Right lobe of liver (tissue), 6 donors: ENCODE measurements at places on chromosomes 3 and 15.

- no peak overlapping the region for H3K27ac ChIP-seq
- no peak for DNase-seq
- no peaks in the 10 kb centered on the region for H3K27me3 ChIP-seq
- H3K4me1 ChIP-seq: no peaks in the 10 kb centered on the region
- no peaks in the 10 kb centered on the region for H3K36me3 ChIP-seq
Measured at GRCh38 chr3:134441321-134441720, 44.5 kb downstream of the ANAPC13 start.

DNA sequence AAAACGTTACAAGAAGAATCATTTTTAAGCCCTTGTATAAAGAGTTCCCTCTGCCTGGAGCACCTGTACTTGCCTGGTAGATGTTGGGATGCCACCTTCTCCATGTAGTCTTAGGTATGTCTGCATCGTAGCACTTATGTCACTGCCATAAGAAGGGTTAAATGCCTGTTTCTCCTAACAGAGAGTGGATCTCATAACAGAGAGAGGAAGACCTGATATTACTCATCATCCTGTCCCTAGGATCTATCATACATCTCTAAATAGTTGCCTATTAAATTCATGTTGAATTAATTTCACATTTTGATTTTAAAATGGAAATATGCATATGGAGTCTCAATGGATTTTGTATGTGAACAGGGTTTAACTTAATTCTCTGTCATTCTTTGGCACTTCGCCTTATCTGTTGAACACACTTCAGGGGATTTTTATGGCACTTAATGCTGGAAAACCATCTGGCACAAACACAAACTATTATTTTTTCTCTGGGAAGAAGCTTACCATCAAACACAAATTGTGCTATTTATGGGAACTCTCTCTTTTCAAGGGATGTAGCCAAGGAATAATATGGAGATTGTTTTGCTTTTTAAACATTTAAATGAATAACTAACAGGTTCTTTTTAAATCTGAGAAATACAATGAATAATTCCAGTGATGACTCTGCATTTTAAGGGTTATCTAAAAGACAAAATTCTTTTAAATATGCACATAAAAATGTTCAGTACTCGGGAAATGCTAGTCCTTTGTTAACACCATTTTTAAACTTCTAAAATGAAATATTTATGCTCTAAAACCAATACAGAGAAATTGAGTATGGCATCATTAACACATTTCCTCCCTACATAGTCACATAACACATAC, 230.7 kb downstream of the ZNF385D start:
- H3K27ac ChIP-seq: no peak overlapping the region
- H3K27me3 ChIP-seq: no peaks in the 10 kb centered on the region
- DNase-seq: no peak
- H3K4me3 ChIP-seq: no peak overlapping the region

GRCh38 chr3:103705641-103706040, 1270.8 kb downstream of the ZPLD1 start:
- no peak for DNase-seq
- H3K27ac ChIP-seq: no peak overlapping the region
- no peak overlapping the region for H3K4me3 ChIP-seq

DNA sequence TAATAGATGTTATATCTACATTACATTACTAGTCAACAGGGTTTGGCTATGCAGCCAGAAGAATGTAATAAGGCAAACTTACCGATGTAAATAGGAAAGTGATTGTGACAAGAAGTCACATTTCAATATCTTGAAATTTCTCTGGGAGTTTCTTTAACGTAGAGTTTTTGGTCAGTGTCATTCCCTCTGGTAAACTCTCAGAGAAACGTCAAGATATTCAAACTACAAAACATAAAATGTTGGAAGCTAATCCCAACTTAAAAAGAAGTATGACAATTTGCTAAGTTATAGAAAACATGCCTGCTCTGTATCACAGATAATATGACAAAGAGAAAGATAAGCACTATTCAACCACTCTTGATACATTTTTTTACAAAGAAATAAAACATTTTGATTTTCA, 111.2 kb upstream of the PRICKLE2 start:
- no peak overlapping the region for H3K27ac ChIP-seq
- H3K27me3 ChIP-seq: no peaks in the 10 kb centered on the region
- H3K36me3 ChIP-seq: no peaks in the 10 kb centered on the region
- no peak overlapping the region for H3K4me3 ChIP-seq
- DNase-seq: no peak

DNA sequence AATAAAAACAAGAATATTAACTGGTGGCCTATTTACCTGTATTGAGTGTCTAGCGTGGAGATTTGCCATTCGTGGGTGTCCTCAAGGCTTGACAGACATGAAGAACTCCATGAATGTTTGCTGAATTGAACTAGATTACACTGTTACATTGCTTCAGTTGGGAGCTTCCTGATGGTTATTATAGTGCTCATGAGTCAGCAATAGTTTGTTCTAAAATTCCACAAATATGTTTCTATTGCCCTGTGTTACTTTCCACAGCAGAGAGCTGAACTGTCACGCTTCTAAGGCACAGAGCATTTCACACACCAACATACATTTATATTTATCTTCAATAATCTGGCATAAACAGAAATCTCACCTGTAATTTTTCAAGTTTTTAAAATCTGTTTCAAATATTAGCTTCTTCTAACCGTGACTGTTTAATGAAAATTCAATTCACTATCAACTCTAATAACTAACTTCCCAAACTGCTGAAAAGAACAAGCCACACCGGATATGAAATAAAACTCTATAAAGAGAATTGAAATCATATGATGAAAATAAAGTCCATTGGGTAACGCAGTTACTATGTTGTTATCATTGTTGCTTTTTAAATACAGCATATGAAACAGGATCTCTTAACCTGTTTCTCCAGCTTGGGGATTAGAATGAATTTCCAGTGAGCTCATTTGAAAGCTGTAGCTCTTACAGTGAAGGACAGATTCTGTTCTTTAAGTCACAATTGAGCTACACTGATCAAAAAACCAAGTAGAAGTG, 61.2 kb upstream of the MCF2L2 start:
- H3K4me1 ChIP-seq: no peaks in the 10 kb centered on the region
- no peak for DNase-seq
- H3K36me3 ChIP-seq: no peaks in the 10 kb centered on the region
- H3K27ac ChIP-seq: no peak overlapping the region

DNA sequence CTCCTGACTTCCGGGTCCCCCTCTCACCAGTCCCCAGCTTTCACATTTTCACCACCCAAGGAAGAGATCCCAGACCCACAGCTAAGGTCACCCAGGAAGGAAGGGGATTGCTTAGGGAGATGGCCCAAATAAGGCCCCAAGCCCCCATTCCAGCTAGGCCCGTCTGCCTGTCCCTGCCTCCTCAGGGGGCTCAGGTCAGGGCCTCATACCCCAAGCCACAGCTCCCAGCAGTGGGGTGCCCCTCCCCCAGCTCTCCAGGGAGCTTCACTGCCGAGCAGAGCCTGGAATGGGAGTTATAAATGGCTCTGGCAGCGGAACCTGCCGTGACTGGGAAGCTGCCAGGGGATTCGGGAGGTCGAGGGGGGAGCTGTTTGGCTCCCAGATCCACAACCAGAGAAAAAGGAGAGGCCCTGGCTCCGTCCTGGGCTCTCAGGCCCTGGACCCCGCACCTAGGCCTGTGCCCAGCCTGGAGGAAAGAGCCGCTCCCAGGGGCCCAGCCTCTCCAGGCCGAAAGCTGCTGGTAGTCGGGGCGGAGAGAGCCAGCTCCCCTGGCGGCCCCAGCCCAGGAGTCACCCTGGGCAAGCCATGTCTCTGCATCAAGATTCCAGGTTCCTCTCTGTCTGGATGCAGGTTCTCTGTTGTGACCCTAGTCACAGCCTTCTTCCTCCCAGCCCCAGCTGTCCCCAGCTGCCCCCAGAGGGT, 550 bp downstream of the CCDC9B start:
- no peaks in the 10 kb centered on the region for H3K36me3 ChIP-seq
- H3K27ac ChIP-seq: peak overlapping the region; percentile 51
- no peaks in the 10 kb centered on the region for H3K27me3 ChIP-seq
- H3K4me1 ChIP-seq: no peaks in the 10 kb centered on the region
- peak overlapping the region; percentile 32 for H3K4me3 ChIP-seq

DNA sequence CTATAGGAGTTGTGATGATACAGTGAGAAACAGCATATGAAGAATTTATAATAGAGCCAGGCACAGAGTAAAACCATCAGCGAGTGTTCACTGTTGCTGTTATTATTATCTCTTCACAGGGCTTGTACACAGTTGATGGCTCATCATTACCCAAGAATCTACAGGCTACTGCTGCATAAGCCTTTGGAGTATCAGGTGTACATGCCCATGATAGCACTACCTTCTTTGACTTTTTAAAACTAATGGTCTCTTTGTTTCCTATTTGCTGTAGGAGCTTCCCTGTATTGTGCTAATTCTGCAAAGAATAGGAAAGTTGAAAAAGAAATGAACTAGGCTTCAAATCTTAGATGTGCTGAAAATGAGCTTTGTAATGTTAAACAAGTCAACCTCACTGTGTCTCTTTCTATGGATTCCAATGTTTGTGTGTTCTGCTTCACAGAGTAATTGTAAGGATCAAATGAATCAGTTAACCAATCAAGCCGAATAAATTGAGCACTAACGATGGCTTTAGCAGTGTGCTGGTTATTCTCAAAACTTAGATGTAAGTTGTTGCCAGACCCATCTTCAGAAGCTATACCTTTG, 138.8 kb downstream of the TUSC7 start:
- H3K4me1 ChIP-seq: no peaks in the 10 kb centered on the region
- no peak overlapping the region for H3K27ac ChIP-seq
- H3K36me3 ChIP-seq: no peaks in the 10 kb centered on the region
- no peaks in the 10 kb centered on the region for H3K27me3 ChIP-seq
- no peak for DNase-seq

GRCh38 chr3:118803096-118803476, 231.6 kb downstream of the IGSF11 start:
- H3K4me3 ChIP-seq: no peak overlapping the region
- H3K4me1 ChIP-seq: no peaks in the 10 kb centered on the region
- no peaks in the 10 kb centered on the region for H3K27me3 ChIP-seq
- no peak overlapping the region for H3K27ac ChIP-seq

DNA sequence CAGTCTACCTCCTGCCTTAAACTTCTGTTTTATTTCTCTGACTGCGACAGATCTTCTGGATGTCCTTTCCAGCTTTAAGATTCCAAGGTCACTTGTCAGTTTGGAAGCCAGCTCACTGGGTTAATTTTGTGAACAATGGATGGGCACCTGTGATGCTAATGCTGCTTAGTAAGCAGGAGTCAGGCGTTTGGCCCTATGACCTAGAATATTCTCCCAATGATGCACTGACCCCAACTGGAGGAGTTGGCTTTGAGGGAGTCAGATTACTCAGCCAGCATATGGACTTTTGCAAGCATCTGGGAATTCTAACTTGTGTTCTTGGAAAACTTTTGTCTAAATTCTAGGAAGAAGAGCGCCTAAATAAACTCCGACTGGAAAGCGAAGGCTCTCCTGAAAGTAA, 28.1 kb downstream of the HACD3 start:
- no peaks in the 10 kb centered on the region for H3K27me3 ChIP-seq
- no peak overlapping the region for H3K27ac ChIP-seq
- DNase-seq: no peak

DNA sequence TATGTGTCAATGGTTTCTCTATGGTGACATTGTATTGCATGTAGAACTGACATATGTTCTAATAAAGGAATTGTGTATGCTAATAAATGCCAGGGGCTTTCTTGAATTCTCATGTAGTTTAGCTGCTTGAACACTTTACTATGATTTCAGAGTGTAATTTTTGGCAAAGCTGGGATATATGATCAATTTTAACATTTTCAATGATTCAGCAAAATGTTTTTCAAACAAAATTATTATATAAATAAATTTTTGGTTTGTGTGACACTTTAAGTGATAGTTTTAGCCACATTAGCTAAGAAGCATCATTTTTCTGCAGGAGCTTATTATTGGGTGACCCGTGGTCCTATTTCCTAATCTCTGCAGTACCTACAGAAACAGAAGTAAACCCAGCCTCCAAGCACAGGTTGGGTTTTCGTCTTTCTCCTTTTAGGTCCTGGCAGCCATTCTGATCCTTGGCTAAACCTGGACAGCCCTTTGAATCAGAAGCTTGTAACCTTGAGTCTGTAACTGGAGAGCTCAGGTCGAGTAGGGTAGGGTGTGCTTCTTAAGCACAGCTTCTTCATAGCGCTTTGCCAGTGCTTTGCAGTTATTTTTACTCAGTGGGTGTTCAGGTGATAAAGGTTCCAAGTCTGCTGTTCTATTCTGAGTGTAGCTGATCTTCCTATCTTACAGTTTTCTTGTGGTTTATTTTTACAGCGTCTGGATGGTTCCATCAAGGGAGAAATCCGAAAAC, 74.2 kb downstream of the CHD2 start:
- DNase-seq: no peak
- H3K4me1 ChIP-seq: no peaks in the 10 kb centered on the region
- H3K27me3 ChIP-seq: no peaks in the 10 kb centered on the region
- H3K27ac ChIP-seq: no peak overlapping the region
- no peak overlapping the region for H3K4me3 ChIP-seq

DNA sequence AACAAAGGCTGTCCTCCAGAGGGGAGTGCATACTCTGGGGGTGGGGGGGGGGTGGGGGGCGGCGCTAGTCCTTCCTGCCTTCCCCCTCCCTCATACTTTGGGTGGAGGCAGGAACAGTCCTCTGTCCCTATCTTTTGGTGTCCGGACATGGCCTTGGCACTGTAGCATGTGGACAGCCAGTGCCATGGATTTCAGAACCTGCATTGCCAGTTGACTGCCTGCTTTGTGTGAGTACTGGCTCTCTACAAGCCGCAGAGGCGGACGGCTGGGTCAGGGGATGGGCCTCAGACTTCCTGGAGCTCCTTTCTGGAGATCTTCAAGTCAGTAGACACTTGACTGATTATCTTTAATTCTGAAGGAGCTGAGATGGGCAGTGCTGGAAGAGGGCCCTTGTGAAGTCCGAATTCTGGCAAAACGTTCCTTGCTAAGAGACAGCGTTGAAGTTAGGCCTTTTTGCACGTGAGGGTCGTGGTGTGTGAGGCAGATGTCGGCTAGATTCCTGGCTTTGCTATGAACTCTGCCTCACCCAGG, 2.5 kb downstream of the CLDN11 start:
- DNase-seq: no peak
- no peak overlapping the region for H3K27ac ChIP-seq
- H3K27me3 ChIP-seq: no peaks in the 10 kb centered on the region
- no peaks in the 10 kb centered on the region for H3K36me3 ChIP-seq
- H3K4me1 ChIP-seq: no peaks in the 10 kb centered on the region

GRCh38 chr15:66931768-66932633, 133.4 kb upstream of the SMAD3 start:
- H3K27ac ChIP-seq: no peak overlapping the region
- peak; percentile 78 for DNase-seq
- H3K4me3 ChIP-seq: no peak overlapping the region
- no peaks in the 10 kb centered on the region for H3K27me3 ChIP-seq

- H3K27ac ChIP-seq: no peak overlapping the region
- H3K4me3 ChIP-seq: no peak overlapping the region
Measured at GRCh38 chr3:43468133-43468532, 153.7 kb downstream of the ANO10 start.

GRCh38 chr15:80233581-80233980, 18.4 kb downstream of the CTXND1 start:
- H3K27ac ChIP-seq: no peak overlapping the region
- H3K36me3 ChIP-seq: no peaks in the 10 kb centered on the region
- DNase-seq: no peak
- no peak overlapping the region for H3K4me3 ChIP-seq
- no peaks in the 10 kb centered on the region for H3K27me3 ChIP-seq
